ENCODE measurements at places on chromosomes 11 and 22. TPM values are rescaled to one million over a fixed set of nuclear protein-coding genes. Genes with fewer than 3 reads are reported as not detected.

ARHGAP42 gene
- total RNA-seq: 0.16 TPM

HYLS1 gene
- total RNA-seq: 12.5 TPM

PDE3B gene
- total RNA-seq: 58.8 TPM

DNA sequence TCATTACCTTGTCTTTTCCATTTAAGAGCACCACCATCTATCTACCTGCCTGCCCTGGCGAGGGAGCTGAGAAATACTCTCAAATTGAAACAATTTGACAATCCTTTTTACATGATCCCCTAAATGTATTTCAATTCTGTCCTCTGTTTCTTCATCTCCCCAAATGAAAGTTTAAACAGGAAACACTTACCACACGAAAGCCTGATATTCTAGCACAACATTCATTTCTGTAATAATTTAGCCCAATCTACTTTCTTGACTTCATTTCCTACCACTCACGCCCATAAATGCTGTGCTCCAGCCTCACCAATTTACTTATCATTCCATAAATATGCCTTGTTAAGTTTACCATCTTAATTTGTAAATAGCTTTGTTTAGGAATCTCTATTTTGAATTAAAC is 89.8 kb upstream of the MS4A8 start:
- no peak for DNase-seq

CDC42EP1 gene
- 1.1 TPM for total RNA-seq
